ENCODE measurements at places on chromosomes 16 and 17.

- no peak for DNase-seq
These were observed 827 bp upstream of the UBALD1 start for GRCh38 chr16:4615384-4616046.

DNA sequence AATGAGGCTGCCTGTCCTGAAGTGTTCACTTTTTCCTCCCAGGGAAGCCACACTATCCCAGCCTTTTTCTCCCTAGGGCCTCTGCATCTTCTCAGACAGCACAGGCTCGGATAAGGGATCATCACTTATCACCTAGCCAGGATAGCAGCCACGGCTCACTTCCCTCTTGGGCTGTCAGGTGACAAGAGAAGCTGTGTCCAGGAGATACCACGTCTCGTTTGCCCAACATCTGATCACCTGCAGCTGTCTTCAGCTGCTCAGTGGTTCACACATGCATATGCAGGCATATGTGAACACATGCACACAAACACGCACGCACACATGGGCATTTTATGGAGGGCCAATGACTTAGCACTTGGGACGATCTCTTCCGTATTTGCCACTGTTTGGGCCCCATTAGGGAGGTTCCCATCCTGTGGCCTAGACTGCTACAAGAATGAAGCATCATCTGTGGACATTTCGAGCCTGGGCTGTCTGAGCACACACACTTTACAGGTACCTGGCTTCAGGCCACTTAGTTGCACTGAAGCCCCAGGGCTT lies 32.4 kb upstream of the ADORA2B start:
- no peak for DNase-seq

GRCh38 chr17:81593105-81593871 lies 41.1 kb upstream of the FAAP100 start:
- DNase-seq = no peak

- DNase-seq = no peak
These were observed 15.0 kb downstream of the CA5A start for GRCh38 chr16:87921236-87921773.

GRCh38 chr17:70109497-70109896 lies 34.5 kb downstream of the KCNJ16 start:
- DNase-seq = no peak

DNA sequence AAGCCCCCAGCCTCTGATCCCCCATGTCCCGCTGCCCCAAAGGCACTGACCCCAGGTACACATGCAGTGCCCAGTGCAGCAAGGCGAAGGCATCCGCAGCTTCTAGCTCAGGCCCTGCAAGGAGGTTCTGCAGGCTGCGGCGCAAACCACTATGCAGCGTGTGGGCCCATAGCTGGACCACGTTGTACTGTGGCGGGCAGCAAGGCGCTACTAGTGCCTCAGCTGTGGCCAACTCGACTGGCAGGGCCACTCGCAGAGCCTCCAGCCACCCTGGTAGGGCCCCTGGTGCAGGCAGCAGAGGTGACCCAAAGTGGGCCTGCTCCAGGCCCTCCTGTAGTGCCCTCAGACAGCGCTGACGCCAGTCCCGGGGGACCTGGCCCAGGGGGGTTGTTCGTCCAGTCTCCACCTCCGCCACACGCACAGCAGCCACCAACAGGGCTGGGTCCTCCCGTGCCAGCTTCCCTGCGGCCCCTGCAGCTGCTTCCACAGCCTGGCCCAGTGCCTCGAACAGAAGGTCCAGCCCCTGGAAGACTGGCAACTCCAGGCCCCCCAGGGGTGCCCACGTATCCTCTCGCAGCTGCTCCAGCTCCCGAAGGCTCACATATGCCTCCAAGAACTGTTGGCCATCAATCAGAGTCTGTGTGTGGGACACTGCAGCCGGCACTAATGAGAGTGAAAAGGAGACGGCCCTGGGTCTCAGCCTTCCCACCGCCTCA lies 2.6 kb downstream of the EXOC3L1 start:
- no peak for DNase-seq

DNA sequence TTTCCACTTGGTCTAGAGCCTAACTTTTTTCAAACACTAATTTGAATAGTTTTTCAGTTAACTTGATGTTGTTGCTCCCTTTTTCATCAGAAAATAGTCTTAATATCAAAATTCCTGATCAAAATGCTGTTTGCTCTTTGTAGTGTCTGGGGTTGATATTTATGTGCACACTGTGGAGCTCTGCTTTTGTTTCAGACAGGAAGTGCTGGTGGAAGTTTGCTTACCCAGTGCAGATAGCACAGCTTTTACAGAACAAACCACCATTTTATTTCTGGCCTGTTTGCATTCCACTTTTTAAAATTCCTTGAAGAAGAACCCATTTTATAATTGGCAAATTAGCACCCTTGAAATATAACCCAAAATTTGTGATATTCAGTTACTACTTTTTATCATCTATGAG lies 125.4 kb downstream of the MRTFB start:
- DNase-seq = no peak

DNA sequence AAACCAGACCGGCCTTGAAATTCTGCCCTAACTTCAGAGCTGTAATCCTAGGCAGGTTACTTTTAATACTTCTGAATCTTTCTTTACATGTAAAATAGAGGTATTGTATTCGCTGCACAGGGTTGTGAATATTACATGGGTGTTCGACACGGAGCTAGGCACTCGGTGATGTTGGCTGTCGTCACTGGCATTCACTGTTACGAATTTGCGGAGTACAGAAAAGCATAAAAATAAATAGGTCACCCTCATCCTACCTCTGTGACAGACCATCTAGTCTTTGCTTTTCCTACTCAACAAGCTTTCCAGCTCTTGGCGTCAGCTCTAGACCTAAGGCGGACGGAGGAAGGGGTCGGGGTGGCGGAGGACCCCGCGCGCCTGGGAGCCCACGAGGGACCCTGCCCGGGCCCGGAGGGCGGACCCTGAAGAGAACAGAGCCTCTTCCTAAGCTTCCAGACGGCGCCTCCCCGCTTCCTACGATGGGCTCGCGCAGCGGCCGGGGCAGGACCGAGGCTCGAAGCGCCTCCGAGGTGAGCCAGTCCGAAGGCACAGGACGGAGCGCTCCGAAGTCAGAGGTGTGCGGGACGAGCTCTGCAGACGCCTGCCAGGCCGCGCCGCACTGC lies 879 bp upstream of the SPG7 start:
- no peak for DNase-seq

DNA sequence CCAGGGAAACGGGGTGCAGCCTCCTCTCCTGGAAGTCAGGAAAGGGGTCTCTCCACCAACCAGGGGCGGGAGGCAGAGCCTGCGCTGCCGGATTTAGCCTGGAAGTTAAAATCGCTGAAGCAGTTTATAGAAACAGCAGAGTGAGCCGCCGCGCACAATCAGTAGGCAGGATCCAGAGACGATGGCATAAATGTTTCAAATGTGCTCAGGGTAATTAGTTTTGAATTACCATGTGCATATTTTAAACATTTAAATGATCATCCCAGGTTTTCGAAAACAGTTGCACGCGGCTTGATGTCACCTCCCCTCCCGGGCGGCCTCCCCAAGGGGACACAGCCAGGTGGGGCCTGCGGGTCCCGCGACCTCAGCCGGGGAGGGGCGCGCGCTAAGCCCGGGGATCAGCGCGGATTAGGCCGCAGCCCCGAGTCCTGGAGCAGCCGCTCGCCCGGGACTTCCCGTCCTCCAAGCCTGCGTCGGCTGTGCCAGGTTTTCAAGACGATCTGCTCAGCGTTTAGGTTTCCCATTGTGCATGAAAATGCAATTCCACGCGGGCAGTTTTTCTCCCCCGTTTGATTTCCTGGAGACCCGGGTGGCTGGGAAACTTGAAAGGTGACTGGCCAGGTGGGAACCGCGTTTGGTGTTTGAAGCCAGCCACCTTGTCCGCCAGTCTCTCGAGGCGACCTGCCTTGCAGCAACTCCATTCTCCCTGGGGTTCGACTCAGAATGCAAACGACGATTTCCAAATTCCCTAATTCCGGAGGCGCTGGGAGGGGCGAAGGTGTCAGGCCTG lies 78.3 kb downstream of the RPA1 start:
- peak; percentile 3 for DNase-seq

DNA sequence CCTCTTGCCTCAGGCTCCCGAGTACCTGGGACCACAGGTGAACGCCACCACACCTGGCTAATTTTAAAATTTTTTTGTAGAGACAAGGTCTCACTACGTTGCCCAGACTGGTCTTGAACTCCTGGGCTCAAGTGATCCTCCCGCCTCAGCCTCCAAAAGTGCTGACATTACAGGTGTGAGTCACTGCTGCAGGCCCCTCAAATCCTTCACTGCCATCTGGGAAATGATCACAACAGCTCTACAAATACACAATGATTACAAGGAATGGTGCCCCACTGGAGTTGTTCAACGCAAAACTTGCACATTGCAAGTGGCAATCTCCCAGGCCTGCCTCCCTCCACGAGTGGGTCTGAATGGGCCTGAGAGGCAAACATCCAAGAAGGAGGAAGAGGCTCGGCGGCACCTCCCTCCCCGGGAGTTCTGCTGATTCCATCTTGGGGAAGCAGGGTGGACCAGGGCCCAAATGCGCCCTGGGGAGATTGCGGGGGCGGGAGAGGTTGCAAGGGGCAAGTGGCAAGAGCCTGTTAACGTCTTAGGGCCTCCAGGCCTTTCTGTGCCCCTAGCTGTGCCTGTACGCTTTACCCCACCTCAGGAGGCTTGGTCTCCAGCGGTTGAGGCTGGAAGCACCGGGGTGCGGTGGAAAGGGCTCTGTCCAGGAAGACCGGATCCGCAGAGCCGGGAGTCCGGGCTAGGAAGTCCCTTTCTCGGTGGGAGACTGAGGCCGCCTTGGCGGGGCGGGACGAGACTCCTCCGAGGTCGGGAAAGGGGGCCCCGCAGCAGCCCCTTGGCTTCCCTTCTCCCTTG lies 656 bp upstream of the IGFBP4 start:
- no peak for DNase-seq

DNA sequence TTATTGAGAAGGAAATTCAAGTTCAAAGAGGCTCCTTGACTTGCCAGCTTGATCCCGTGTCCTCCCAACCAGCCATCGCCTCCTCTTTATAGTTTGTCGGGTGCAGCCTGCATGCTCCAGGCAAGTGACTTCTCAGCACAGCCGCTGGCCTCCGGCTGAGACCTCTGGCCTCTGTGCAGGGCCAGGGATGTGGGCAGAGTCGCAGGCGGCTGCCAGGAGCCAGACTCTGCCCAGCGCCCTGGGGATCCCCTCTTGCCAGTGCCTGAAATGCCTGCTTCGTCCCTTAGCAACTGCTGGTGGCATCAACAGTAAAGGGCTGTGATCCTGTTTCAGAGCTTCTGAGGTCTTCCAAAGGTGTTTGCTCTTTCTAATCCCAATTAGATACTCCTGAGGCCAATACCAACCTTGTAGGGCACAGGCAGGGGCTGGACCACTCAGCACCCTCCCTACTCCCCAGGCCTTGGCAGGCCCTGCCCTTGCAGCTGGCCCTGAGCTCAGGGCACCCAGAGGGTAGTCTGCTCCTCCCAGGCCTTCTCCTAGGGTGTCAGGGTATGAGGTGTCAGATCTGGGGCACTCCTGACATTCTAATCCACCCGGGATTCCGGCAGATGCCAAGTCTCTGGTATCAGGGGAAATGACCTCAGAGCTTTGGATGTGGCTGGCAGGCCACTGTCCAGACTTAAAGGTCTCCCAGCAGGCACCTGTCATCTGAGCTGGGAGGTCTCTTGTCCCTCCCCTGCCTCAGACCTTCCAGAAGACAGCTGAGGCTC lies 68.0 kb upstream of the SIAH1 start:
- DNase-seq = no peak

- DNase-seq = no peak
These were observed 24.1 kb upstream of the MFSD6L start for GRCh38 chr17:8823279-8823678.

DNA sequence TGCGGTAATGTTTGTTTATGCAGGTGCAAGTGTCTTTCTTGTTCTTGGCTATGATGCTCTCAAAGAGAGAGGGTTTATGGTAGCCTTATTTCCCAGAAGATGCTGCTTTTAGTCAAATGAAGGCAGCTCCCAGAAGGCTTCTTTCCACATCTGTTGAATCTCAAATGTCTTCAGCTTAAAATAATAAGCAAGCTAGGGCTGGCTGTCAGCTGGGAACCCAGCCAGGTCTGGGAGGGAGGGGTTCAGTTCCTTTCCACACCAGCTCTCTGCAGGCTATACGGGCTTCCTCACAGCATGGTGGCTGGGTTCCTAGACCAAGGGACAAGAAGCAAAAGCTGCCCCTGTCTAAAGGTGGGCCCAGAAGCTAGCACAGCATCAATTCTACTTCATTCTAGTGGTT lies 47.4 kb upstream of the ATF7IP2 start:
- peak; percentile 2 for DNase-seq

DNA sequence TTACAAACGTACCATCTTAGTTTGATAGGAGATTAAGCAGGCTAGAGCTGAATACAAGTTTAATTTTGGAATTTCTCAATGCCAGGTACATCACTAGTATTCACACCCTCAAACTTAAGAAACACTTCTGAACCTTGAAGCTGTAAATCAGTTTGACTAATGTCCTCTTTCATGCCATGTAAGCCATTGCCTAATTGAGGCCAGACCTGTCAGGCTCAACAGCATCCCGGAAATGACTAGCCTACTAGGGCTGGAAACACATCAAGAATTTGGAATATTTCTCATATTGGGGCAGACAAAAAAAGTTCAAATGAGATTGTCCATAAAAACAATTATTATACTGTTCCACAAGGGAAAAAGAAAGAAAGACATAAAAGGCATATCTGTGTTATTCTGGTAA lies 1.7 kb downstream of the USP32 start:
- DNase-seq = no peak

DNA sequence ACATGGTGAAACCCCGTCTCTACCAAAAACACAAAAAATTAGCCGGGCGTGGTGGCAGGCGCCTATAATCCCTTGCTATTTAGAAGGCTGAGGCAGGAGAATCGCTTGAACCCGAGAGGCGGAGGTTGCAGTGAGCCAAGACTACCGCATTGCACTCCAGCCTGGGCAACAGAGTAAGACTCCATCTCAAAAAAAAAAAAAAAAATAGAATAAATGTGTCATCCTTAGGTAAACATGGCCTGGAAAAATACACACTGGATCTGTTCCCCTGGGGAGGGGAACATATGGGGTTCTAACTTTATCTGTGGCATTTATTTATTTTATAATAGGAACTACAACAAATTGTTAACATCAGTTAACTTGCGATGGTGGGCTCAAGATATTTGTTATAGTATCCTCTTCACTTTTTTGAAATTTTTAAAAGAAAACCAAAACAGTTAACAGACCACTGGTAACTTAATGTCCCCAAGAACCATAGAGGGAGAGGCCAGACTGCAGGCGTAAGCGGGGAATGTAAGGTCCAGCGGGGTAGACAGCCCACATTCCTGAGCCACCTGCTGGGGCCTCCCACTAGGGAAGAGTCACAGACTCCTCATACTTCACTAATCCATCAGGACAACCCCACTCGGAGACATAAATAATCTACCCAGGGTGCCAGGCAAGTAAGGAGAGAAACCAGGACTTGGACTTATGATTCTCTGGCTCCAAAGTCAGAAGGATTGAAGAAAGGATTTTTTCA lies 12.5 kb upstream of the TXNDC11 start:
- no peak for DNase-seq

- no peak for DNase-seq
These were observed 520.8 kb downstream of the HAPSTR1 start for GRCh38 chr16:9612267-9612666.
